ENCODE measurements at places on chromosomes 1 and 21.
A peak's percentile ranks its signal among the peaks of the same experiment; 100 is the strongest.

GRCh38 chr1:50418600-50419109, 4.6 kb downstream of the DMRTA2 start:
- DNase-seq = no peak

- no peak for DNase-seq
These were observed 36.6 kb upstream of the LPAR3 start for GRCh38 chr1:84929581-84929980.

DNA sequence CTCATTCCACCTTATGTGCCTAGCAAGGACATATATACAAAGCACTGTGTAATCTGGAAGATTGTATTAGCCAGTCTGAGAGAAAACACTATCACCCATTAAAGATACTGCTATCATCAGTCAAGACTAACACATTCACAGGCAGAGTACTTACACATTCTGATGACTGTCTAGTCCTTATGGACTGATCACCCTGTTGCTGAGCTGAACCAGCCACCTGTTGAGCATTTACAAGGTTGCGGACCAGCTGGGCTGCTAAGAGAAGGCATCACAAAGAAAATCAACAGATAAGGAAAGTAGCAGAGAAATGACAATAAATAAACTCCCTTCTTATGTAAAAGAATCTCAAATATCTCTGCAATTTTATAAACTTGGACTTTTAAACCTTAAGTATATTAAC, 30.8 kb downstream of the PRPF38A start:
- DNase-seq = no peak

DNA sequence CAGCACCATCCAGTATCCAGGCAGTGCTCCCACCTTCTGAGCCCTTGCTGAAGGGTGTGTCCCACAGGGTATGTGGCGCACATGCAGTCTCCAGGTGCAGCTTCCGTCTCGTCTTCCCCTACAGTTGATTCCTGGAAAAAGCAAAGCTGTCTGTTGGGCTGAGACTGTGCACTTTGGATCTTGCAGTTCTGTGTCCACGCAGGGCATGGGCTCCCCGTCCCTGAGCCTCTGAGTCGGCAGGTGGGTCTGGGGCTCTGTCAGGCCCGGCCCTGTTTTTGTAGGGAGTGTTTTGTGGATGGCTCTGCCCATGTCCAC, 32.8 kb downstream of the SNAP47 start:
- no peak for DNase-seq

- no peak for DNase-seq
These were observed 160.5 kb upstream of the CACYBP start for GRCh38 chr1:174839211-174839610.

GRCh38 chr1:244053831-244054230, 2.7 kb downstream of the ZBTB18 start:
- DNase-seq = no peak

- DNase-seq = no peak
These were observed 1.0 kb downstream of the CRB1 start for GRCh38 chr1:197269053-197269452.

DNA sequence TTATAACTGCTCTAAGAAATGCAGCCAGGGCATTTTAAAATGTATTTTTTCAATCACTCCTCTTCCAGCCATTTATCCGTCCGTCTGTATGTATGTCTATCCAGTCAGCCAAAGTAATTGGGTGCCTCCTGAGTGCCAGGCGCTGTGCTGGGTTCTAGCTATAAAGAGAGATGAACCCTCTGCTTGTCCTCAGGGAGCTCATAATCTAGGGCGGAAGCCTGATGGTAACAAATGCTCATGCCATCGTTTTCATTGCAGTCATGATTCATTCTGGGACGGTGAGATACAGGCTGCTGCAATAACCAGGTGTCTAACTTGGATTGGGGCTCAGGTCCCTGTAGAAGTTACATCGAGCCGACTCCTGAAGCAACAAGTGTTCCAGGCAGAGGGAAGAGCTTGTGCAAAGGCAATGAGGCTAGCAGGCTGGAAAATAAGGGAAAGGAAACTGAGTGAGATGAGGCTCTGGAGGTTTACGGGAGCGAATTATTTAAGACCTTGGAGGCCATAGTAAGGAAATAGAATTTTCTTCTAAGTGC, 11.6 kb downstream of the IFI6 start:
- no peak for DNase-seq

DNA sequence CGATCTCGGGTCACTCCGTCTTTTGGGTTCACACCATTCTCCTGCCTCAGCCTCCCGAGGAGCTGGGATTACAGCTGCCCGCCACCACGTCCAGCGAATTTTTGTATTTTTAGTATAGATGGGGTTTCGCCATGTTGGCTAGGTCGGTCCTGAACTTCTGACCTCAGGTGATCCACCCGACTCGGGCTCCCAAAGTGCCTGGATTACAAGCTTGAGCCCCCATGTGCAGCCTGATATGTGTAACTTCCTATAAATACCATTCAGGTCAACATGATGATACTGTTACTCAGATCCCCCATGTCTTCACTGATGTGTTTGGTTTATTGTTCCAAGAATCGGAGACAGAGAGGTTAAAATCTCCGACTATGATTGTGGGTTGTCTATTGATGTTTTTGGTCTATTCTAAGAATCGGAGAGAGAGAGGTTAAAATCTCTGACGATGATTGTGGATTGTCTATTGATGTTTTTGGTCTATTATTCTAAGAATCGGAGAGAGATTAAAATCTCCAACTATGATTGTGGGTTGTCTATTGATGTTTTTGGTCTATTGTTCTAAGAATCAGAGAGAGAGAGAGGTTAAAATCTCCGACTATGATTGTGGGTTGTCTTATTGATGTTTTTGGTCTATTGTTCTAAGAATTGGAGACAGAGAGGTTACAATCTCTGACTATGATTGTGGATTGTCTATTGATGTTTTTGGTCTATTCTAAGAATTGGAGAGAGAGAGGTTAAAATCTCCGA, 17.0 kb downstream of the C1orf159 start:
- DNase-seq = no peak

DNA sequence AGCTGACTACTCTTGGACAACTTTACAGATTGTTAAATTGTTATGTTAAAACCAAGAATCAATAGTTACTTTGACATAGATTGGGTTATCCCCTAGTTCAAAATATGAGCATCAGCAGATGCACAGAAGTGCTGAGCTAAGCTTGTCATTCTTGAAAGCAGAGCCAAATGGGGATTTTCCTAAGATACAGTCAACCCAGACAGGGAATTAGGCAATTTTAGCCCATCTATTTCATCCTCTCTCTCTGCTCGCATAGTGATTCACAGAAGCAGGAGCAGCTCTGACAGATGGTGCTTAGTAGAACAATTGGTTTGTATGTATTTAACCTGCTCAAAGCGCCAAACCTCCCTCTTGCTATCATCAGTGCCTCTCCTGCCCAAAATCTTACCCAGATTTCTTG, 27.9 kb upstream of the PRRC2C start:
- peak; percentile 21 for DNase-seq

DNA sequence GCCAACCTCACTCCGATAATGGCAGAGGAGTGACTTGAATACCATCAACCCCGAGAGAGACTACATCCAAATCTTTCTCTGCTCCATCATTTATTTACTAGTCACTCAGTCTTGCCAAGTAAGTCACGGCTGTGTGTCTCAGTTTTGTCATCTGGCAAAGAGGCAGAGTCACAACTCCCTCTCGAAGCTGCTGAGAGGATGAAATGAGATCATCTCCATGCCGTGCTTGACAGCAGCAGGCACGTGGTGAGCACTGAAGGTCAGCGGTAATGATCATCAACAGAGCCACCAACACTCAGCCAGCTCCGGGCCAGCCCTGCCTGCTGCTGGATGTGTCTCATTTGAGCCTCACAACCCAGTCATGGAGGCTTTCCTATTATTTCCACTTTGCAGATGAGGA, 19.9 kb downstream of the ALDH4A1 start:
- no peak for DNase-seq

GRCh38 chr1:229336345-229336744, 6.5 kb downstream of the CCSAP start:
- no peak for DNase-seq

DNA sequence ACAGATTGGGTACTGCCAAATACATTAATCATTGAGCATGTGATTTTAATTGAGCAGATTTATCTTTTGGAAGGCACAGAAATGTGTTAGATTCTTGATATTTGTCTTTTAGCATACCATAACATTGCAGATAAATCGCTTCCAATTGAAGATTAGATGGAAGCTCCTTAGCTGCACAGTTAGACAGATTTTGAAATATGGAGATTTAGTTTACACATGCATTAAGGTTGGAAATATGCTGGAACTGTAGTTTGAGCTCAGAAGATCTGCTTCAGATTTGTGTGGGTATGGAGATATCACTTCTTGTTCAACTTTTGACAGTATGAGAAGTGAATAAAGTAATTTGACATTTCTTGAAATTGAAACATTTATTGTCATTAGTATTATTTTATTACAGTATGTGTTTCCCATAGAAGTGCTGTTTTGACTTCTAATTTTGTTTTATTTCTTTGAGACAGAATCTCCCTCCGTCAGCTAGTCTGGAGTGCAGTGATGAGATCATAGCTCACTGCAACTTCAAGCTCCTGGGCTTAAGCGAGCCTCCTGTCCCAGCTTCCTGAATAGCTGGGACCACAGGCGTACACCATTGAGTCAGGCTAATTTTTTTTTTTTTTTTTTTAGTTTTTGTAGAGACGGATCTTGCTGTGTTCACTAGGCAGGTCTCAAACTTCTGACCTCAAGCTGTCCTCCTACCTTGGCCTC, 29.1 kb downstream of the THRAP3 start:
- DNase-seq = peak; percentile 26

DNA sequence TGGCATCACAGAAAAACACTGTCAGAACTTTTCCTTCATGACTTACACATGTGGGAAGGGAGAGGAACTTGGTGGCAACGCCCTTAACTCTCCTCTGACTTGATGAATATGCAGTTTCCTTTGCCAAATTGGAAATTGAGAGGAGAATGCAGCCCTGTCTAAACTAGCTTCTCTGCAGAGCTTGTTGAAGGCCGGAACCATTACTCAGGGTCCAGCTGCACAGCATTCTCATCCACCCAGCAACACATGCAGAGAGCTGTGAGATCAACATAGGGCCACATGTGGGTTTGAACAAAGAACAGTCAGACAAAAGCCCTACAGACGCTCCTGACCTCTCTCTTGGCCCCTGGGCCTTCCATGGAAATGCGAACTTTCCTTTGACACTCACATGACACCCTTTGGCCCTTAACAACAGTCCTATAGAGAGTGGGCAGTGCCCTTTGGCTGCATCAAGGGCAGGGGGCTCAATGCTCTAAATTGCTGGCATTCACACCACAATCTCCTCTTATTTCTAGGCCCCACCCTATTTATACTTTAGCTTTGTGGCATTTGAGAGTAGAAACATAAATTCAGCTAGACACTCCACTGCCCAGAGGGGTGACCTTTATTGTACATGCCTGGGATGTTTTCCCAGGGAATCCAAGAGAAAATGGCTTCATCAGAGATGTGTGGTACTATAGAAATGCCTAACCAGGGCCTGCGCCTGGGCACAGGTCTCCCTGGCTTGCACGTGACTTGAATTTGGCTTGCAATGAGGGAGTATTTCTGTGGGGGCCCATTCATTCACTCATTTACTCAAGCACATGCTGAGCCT, 64.4 kb downstream of the CDC7 start:
- DNase-seq = no peak

DNA sequence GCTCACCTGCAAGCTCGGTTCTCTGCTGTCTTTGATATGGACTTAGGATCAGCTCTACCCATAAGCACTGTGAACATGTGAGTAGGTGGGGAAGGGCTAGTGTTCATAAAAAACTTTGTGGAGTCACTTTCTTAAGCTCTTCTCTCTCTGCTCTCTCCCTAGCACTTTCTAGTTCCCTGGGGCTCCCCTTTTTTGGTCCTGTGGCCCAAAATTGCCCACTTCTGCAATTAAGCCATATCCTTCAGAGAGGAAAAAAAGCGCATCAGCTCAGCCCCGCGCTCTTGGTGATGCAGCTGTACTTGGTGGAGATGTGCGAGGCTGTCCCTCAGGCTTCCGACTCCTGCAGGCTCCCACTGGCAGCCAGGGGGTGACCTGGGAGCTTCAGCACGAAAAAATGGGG, 23.4 kb downstream of the CCSAP start:
- no peak for DNase-seq

- peak; percentile 19 for DNase-seq
These were observed 17.2 kb downstream of the DAP3 start for GRCh38 chr1:155706139-155706538.

- no peak for DNase-seq
These were observed 50.1 kb upstream of the RWDD3 start for GRCh38 chr1:95183952-95184351.

DNA sequence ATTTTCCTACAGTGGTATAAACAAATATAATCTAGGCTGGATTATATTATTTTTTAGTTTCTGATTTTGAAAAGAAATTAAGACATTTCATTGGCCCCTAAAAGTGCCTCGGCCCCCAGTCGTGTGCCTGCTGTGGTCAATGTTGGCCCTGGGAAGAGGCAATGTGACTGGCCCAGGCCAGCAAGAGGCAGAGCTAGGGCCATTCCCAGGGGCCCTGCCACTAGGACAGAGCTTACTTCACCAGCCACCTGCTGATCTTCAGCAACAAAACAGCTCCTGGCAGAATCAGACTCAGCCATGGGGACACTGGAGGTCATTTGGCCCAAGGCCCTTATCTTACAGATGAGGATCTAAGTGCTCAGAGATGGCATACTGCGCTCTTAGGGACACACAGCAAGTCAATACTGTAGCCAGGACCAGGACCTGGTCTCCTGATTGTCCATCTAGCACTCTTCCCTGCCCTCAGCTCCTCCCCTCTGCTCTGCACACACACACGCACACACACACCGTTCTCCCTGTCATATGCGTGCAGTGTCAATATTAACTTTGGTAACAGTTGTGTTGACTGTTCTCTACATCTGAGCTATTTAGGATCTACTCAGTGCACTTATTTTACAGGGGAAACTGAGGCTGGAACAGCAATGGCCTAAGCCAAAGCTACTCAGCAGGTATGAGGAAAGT, 16.6 kb upstream of the KLHDC7A start:
- peak; percentile 61 for DNase-seq

DNA sequence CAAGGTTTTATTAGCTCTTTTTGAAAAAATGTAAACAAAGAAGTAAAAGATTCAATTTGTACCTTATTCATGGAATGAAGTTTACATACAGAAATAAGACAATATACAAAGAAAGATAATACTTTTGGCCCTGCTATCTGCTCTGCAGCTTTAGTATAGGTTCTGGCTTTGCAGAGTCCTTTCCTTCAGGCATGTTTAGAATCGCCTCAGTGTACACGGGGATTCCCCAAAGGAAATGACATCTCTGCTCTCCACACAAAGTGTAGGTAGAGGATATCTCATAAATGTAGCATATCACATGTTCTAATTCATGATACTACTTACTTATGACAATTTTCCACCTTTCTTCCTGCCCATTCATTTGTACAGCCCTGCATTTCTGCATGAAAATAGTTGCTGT, 222.6 kb upstream of the DPYD start:
- DNase-seq = no peak

DNA sequence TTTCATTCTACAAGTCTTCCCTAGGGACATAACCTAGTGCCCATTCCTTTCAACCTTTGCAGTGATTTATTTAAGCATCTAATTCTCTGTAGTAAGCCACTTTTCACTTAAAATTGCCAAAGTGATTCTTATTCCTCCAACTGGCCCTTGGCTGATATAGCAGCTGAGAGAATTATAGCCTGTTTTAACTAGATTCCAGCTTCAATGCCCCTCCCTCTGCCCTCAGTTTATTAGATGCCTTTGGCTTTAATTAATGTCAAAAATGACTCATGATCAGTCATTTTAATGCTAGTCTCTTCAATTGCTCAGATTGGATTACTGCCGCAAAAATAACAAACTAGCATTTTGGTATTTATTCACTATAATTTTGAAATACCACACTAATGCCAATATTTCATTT, 145.4 kb upstream of the KCTD3 start:
- no peak for DNase-seq

- DNase-seq = no peak
These were observed 108.4 kb downstream of the FNBP1L start for GRCh38 chr1:93556291-93556690.

GRCh38 chr1:30413606-30414005, 309.8 kb downstream of the MATN1 start:
- no peak for DNase-seq

Measured in hepatocyte (in vitro differentiated cells).